ENCODE measurements at places on chromosomes 2 and 18.

DNA sequence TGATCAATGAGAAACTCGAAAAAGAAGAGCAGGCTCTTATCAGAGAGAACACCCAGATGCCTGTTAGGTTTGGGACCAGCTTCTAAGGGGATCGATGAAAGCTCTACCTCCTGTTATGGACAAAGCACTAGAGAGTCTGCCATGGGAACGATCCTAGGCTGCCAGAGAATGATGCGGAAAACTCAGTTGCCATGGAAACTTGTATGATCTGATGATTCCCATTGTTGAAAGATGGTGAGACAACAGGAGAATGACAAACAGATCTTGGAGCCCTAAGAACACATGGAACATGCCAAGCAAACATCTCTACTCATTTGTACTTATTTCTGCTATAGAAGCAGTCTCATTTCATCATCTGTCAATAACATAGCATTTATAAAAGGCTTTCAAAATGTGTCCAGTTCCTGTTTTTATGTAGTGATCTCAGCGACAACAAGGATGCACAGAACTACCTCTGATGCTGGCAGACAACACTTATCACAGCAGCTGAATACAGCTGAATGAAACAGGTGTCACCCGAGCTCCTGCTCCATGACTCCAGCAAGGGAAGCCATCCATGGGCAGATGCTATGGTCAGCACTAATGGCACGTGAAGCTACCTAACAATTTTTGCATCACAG is 59.6 kb downstream of the NCKAP5 start:
- no peak for DNase-seq

- peak; percentile 70 for DNase-seq
Measured at GRCh38 chr2:241771286-241772062, 5.1 kb upstream of the GAL3ST2 start.

- DNase-seq = no peak
Measured at GRCh38 chr18:12637901-12638643, 19.8 kb downstream of the SPIRE1 start.

GRCh38 chr18:23438608-23439366 is 14.3 kb upstream of the RIOK3 start:
- no peak for DNase-seq

GRCh38 chr18:74377776-74378175 is 62.1 kb downstream of the C18orf63 start:
- no peak for DNase-seq

DNA sequence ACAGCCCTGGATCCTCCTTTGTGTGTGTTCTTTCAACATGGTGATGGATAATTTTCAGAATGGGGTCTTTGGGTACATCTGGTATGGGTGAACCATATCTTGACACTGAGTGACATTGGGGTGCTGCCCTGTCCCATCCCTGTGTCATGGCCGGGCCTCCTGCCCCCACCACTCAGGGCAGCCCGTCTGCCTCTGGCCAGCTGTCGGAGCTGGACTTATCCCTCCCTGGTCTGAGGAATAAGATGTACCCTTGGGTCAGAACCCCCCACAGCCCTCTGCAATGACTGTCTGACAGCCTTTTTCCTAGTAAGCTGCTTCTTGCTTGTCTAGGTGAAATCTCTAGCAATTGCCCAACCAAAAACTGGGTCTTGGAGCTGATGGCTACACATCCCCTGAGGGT is 142.9 kb downstream of the SH3RF3 start:
- DNase-seq = no peak
